ENCODE measurements at places on chromosomes 2 and 18. TPM values are rescaled to one million over a fixed set of nuclear protein-coding genes. Genes with fewer than 3 reads are reported as not detected.

Gene DHRS9
- not detected for total RNA-seq

DNA sequence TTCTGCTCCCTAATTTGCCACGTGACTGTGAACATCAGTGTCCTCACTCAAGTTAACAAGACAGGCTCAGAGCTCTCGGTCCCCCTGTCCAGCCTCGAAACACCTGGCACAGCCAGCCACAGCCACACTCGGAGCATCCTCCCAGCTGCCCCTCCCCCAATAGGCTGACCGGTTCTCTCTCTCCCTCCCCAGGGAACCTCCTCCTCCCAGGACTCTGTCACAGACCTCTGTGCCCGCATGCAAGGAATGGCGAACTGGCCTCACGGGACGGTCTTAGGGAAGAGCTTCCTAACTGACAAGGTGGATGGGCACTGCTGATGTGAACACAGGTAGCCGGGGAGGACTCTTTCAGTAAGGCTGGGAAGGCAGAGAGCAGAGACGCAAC lies 18.8 kb downstream of the CYP26B1 start:
- no peak for DNase-seq

Gene SCYGR4
- total RNA-seq: not detected

DNA sequence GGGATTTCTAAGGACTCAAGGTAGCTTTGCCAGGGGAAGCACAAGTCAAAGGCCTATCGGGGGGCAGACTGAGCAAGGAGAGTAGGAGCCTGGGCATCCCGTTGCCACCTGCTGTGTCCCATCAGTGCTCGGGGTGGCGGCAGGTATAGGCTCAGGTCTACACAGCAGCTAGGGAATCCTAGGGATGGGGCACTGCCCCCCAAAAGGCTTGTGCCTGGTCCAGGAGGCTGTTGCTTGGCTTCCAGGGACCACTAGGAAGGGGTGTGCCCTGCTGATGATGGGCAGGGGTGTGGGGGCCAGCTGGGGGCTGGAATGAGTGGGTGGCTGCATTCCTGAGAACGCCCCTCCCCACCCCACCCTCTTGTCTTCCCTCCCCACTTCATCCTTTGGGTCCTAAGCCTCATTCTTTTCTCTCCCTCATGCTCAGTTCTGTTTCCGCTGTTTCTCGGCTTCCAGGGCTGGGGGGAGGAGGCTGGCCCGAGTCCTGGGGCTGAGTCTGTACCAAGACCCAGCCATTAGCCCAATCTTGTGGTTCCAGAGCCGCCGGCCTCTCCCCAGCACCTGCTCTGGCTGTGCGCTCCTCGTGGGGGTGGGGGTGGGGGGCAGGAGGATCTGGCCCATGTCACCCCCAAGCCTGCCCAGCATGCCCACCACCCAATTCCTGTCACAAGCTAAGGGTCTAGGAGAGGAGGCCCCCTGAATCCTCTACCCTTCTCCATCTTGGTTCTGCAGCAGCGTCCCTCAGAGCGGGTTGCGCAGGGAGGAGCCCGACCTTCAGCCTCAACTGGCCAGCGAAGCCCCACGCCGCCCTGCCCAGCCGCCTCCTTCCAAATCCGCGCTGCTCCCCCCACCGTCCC lies 12.8 kb downstream of the SPEG start:
- no peak for DNase-seq

DNA sequence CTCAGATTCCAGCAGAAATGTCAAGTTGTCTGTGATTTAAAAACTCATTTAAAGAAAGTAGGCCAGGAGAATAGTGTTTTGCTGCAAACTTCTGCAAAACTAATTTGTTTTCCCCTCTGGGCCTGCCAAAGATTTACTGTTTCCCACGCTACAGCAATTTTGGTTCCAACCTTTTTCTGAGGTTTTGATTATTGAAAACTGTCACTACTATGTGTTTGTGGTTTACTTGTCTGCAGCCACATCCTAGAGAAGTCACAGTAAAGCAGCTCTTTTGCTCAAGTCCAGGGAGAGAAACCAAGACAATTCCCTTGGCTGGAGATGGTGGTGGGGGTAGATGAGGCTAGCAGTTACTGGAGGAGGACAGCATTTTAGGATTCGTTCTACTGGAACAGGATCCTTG lies 12.8 kb downstream of the IL1R2 start:
- DNase-seq: no peak

- DNase-seq: no peak
Observed at GRCh38 chr2:66582104-66582986, 147.4 kb downstream of the MEIS1 start.

Gene PMAIP1
- total RNA-seq: 73.9 TPM

DNA sequence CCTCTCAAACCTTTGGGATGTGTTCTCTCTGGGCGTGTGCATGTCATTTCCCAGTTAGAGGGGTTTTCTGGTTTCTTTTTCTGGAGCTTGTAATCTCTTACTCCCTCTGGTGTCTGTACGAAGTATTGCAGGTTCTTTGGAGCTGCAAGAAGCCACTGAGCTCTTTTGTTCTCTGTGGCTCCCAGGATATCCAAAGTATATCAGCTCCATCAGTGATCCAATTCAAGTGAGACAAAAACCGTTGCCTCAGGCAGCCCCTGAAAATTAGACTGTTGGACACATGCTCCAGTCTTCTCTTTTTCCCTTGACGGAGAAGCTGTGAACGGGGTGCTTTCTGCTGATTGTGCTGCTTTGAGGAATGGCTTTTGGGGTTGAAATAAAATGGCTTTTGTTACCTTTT lies 59.0 kb upstream of the LDLRAD4 start:
- peak; percentile 38 for DNase-seq

- no peak for DNase-seq
Observed at GRCh38 chr2:133940134-133940533, 313.7 kb upstream of the MGAT5 start.

Gene COMMD1
- 44.1 TPM for total RNA-seq

DNA sequence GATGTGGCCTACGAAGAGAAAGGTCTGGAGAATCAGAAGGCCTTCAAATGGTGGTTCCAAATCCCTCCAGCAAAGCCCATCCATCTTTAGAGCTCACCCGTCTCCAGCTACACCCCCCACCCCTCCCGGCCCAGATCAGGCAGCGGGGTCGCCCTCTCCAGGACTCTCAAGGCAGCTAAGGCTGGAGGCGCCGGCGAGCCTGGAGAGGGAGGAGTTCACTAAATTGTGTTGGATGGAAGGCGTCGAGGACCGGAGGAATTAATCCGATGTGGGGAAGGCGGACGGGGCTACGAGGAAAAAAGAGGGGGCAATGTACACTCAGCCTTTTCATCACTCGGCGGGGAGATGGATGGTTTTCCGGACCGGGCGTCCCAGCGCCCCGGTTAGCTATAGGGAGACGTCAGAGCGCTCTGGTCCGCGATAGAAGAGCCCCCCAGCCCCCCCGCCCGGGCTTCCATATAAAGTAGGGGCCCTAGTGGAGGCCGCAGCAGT lies at the start of gene GRP:
TSS of gene GRP (plus strand) at position 487 of the 492 bp plus-strand sequence. CDS start 108 bp downstream, outside the sequence.
- no peak for DNase-seq

DNA sequence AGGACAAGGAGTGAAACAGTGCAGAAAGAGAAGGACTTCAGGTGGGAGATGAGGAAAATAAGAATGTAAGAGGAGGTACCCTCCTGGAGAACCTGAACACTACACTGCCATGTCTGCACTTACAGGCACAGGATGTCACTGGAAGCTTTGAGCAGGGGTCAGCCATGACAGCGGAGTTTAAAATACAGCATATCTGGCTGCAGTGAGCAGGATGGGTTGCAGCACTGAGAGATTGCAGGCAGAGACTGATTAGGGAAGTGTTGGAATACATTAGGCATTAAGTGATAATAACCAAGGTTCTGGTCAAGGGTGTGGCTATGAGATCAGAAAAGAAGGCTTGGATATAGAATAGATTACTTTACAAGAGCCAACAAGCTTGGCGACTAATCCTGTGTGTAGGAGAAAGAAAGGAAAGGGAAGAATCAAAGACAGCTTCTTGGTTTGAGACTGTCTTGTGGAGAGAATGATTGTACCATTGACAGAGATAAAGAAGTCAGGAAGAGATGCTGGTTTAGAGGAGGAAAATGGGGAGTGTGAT lies 171.1 kb upstream of the RBMS1 start:
- DNase-seq: no peak

DNA sequence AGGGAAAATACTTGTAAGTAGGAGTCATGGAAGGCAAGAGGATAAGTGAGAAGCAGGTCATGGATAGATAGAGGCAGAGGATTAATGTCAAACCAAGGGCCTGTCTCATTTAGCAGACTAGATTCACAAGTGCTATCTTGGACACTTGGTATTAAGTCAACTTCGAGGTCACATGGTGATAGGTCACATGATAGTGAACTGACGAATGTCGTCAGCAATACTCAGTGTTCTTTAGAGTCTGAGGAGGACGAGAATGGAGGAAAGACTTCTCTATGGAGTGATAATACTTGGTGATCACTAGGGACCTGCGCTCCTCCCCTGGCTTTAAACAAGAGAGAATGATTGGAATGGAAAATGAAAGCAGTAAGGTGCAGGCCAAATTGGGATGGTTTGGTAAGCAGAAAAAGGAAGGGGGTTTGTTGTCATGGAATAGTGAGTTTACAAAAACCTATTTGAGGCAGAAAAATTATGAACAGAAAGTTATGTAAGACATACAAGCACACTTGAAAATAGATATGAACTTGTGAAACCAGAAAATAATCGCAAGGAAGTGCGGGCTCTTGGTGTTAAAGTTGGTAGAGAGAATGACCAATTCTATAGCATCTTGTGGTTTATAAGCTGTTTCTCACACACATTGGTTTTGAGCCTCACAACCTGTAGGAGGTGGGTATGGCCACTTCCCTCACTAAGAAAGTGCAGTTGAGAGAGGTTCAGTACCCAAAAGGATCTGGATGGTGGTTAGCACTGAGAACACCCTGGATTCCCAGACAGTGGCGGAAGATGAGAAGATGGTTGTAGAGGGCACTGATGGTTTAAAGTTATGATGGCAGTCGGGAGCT lies 141.5 kb downstream of the WDSUB1 start:
- no peak for DNase-seq

- DNase-seq: no peak
Observed at GRCh38 chr2:42809819-42810120, 17.4 kb upstream of the HAAO start.

Gene NDUFS1
- total RNA-seq: 102 TPM

Gene FLACC1
- total RNA-seq: 0.14 TPM

Gene SOX11
- total RNA-seq: 81.7 TPM

Gene DNAJC27
- total RNA-seq: 3.6 TPM

GRCh38 chr2:148971547-148971946 lies 67.0 kb upstream of the LYPD6B start:
- no peak for DNase-seq

Gene SLC9A4
- 3.2 TPM for total RNA-seq

DNA sequence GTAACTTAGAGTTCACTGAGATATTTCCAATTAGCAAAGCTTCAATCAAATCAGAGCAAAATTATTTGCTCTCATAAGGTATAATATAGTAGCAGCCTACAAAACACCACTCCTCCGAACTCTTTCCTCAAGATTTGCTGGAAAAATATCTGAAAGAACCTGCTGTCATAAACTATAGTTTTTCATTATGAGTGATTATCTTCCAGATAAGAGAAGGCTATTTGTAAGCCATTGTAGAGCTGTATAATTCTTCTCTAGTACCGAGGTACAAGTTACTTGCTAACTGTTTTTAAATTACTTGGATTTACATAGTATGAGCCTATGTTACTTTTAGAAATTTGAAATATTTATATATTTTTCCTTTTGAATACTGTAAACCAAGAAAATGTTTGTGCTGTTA lies 2.1 kb downstream of the NDC80 start:
- DNase-seq: no peak

DNA sequence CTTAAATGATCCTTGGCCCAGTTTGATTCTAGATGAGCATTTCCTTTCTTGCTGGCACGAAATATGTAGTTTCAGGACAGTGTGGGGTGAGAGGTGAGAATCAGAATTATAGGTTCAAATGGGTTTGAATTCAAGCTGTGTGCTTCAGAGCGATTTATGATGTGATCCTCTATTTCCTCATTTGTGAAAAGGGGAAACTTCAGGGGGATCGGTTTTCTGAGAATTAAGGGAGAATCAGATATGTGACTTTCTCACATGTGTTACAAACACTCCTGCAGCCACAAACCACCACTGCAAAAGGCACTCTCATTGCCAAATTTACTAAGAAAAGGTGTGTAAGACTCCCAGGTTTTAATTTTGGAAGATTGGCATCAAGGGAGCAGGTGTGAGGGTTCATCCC lies 24.4 kb downstream of the HK2 start:
- DNase-seq: no peak

Gene HJURP
- total RNA-seq: 6.5 TPM

DNA sequence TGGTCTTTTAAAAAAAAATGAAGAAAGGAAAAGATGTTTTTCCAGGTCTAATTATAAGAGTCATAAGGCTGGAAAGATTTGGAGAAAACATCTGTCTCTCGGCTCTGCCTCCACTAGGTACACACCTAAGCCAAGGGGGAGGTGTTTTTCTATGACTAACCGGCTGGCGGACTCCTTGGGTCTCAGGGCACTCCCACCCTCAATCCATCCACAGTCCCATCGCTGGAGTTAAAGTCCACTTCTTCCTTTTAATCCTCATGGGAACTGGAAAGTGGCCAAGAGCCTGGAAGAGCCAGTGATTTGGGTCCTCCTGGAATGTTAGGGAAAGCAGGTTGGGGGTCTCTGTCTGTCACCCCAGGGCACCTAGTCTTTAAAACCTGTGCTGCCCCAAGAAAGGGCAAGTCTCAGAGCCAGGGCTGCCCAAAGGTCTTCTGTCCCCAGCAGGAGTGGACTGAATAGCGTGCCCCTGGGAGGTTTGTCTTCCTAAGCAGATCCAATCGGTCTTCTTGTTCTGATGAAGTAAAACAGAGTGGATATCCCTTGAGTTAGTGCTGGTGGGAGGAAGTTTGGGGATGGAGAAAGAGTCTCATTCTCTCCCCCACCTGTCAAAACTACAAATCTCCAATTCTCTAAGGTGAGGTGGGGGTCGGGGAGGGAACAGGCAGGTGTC lies 66.4 kb downstream of the MCFD2 start:
- DNase-seq: no peak

DNA sequence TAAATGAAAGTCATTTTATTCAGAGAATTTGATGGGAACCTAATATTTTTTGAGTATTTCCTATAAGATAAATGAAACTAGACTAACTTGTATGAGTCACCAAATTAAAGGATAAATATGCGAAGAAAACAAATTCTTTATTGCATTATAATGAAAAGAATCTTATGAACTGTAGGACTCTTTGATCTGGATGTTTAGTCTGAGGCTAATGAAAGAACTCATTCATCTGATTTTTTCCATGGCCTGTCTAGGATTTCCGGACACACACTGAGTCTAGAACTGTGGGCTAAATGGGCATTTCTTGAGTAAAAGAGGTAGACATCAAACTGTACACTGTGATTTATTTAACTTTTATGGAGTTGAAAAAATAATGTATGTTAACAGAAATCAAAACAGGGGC lies 43.0 kb downstream of the ZNF519 start:
- DNase-seq: no peak

GRCh38 chr2:11889101-11889850 lies 142.8 kb downstream of the LPIN1 start:
- no peak for DNase-seq

Gene SPATA3
- not detected for total RNA-seq

GRCh38 chr2:26913999-26914658 lies 56.3 kb upstream of the MAPRE3 start:
- no peak for DNase-seq

DNA sequence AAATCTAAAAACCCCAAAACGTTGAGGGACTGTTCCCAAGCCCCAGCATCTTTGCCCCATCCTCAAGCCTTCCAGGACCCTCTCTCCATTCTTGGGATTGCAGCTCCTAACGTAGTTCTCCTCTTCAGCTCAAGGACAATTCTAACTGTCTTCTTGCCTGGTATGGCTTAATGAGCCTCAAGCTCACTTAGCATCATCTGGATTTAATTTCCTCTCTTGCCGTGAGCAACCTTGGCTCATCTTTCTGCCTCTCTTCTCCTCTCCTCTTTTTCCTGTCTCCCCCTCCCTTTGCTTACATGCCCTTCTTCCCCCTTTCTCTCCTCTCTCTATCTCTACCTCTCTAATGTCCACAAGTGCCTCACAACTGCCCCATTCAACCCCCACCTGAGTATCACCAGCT lies 44.2 kb downstream of the TACR1 start:
- DNase-seq: no peak

Measured in kidney epithelial cell (primary cell).